ENCODE measurements at places on chromosomes 1 and 21.

- DNase-seq = no peak
Observed at GRCh38 chr1:177017287-177017852, 147.1 kb downstream of the ASTN1 start.

- peak; percentile 100 for DNase-seq
Observed at GRCh38 chr1:39733161-39733560, 5.5 kb upstream of the PPIE start.

- peak; percentile 69 for DNase-seq
Observed at GRCh38 chr1:206663832-206664652, 20.7 kb upstream of the MAPKAPK2 start.

DNA sequence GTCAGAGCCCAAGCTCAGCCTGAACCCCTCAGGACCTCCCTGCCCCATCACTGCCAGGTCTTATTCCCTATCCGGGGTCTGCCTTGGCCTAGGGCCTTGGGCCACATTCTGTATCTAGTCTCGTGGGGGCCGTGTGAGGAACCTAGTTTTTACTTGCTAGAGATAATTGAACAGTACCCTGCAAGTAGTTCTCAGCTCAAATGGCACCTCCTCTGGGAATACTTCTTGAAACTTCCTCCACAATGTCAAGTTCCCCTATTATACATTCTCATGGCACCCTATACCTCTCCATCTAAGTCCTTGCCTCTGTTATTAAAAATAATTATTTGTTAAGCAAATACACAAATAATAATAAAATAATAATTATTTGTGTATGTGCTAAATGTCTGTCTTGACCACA is 32.9 kb upstream of the CSF1 start:
- DNase-seq = no peak

DNA sequence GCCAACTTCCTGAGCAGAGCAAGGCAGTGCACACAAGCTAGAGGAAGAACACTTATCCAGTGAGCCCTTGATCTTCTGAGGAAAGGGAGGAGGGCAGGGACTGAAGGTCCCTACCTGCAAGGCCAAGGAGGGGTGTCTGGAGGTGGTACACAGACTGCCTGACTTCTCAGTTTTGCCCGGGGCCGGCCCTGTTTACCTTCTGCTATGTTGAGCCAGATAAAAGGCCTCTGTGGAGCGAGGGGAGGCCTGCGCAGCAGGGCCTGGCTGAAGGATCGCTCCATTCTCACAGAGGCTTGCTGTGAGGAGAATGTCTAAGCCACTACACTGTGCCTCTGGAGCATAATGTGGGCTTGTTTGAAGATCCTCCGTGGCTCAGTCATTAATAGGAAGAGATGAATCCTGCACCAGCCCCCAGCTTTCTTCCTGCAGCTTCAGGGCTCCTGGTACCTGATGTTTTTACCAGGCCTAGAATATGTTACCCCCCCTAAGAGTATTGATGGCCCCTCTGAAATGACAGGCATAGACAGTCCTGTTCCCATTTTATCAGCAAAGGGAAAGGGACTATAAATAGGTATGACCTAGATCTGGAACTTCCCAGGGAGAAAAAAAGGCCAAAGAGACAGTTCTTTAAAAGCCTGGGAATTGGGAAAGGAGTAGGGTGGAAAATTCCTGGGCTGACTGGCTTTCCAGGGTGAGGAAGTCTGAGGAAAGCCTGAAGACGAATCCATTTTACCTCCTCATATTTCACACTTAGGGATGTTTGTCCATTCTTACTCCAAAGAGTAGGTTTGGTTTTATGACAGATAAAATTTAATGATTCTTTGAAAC is 4.7 kb downstream of the POGK start:
- no peak for DNase-seq

DNA sequence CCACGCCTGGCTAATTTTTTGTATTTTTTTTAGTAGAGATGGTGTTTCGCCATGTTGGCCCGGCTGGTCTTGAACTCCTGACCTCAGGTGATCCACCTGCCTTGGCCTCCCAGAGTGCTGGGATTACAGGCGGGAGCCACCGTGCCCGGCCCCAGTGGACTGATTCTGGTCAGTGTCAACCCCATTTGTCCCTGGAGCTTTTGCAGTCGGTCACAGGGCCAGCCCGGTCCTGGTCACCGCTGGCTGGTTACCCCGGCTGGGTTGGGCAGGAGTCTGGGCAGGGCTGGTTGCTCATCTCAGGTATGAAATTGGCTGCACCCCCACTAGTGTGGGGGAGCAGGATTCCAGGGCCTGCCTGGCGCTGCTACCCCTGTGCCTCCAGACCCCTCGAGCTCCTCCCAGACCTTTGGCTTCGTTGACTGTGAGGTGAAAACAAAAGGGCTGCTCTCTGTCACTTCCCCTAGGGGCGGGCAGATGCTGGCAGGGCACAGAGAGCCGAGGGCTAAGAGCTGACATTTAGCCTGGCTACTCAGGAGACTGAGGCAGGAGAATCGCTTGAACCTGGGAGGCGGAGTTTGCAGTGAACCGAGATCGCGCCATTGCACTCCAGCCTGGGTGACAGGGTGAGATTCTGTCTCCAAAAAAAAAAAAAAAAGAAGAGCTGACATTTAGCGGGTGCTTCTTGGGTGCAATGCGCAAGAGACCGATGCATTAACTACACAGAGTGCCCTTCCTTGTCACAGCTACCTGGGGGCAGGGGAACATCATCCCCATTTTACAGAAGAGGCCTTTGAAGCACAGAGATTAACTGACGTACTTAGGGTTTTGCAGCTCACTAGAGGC is 10.6 kb downstream of the TNFRSF1B start:
- DNase-seq = no peak

- DNase-seq = no peak
Observed at GRCh38 chr1:66359269-66359668, 174.7 kb upstream of the SGIP1 start.

GRCh38 chr1:209059376-209059775 is 524.1 kb upstream of the CAMK1G start:
- DNase-seq = no peak

- no peak for DNase-seq
Observed at GRCh38 chr1:227234998-227235405, 83.3 kb downstream of the CDC42BPA start.

- DNase-seq = no peak
Observed at GRCh38 chr21:36615274-36615964, 83.5 kb upstream of the SIM2 start.

DNA sequence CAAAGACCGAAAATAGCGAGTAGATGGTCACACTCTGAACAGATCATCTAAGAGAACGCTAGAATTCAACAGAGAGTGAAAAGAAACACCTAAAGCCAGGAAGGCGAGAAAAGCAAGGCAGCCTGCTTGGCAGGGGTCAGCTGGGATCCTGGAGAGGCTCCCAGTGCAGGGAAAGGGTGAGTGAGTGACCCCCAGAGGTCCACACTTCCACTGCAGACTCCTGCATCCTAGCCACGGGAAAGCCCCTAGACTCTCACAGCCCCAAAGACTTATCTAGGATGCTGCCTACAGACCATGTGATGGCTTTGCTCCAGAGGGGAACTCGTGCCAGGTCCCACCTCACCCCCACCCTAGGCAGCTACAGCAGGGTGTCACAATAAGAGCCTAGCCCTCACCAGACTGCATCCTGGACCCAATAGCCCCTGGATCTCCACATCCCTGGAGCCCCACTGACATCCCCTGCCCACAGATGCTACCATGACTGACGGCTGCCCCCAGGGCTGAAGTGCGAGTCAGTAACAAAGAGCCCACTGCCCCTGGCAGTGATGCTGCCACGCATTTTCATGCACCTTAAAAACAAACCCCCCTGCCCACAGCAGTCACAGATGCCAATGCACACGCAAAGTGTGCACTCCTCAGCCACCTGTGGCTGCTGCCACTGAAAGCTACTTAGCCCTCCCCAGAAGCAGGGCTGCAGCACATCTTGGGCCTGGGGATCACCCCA is 62.2 kb downstream of the PSMG1 start:
- DNase-seq = no peak

Measured in NCI-H510A treated with DMSO at 0.1 percent for 48 hours (cell line).